ENCODE measurements at places on chromosomes 16 and 17.

DNA sequence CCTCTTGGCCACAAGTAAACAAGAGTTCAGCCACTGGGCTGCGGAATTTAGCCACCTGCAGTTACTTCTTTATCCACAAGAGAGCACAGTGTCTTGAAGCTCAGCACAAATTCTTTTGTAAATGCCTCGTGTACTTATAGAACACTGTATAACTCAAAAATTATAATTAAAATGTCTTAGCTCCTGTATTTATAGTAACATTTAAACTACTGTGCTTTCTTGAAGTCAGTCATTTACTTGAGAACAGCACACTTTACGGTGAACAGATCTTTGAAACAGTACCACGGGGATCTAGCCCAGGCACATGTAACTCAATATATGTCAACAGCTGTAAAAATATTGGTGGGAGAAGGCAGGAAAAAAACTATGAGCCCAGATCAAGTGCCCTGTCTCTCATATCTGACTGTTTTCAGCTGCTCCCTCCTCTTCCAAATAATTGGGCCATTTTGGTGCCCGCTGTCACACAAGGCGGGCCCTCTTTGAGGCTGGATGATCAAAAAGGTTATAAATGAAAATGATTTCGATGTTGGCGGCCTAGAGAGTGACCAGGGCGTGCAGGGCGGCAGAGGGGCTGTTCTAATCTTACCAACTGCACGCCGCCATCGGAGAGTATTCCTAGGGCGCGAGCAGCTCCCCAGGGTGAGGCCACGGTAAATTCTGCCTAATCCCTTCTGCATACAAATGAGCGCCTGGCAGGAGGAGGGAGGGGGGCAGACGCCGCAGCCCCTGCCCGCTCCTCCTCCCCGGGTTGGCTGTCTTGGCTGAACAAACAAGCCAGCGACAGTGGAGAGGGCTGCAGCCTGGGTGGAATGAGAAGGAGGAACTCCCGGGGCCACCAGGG is 183.2 kb downstream of the C16orf78 start:
- peak; percentile 34 for DNase-seq

DNA sequence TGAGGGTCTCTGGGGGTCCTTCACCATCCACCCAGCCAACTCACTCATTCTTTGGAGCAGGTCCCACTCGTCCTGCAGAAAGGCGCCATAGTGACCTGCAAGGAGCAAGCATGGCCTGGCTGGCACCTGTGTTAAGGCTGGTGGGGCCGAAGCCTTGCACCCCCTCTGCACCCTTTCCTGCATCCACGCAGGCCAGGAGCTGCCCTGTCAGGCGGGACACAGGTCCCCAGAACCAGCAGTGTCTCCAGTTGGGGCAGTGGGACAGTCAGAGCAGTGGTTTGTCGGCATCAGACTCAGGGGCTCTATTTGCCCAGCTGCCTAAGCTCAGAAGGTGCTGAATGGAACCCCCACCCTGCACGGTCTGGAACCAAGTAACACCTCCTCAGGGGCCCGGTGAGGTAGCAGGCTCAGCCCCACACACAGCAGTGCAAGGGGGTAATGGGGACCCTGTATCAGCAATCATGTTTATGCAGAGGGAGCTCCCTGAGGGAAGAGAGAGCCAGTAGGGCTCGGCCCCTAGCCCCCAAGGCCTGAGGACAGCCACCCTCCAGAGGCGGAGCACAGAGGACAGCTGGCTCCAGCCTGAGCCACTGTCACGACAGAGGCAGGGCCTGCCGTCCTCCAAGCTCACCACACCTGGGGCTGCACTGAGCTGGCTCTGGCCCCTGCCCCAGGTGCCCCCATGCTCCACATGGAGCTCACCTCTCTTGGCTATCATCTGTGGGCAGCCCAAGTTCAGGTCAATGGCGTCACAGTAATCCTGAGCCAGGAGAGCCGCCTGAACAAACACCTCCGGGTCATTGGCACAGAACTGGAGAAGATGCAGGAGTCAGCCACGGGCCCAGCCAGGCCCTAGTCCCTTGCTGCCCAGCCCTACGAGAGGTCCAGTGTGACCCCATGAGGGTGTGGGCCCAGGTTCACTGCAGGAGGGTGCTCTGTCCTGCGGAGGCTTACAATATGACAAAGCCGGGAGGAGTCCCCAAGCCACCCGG is 1.9 kb downstream of the DUS1L start:
- no peak for DNase-seq

DNA sequence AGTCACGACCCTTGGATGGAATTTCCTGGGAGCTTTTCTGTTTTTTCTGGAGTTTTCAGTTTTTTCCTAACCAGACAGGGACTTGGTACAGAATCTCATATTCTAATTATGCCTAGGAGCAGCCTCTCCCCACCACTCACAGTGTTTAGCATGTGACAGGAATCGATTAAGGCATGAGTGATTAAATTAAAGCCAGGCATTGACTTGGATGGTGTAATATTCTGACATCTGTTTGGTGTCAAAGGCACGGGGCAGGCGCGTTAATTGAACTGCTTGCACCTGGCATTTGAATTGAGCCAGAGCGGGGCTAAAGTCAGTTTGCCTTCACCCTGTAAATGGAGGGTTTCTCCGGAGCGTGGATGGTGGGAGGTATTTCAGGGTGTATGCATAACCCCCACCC is 11.9 kb downstream of the MAPT start:
- no peak for DNase-seq

DNA sequence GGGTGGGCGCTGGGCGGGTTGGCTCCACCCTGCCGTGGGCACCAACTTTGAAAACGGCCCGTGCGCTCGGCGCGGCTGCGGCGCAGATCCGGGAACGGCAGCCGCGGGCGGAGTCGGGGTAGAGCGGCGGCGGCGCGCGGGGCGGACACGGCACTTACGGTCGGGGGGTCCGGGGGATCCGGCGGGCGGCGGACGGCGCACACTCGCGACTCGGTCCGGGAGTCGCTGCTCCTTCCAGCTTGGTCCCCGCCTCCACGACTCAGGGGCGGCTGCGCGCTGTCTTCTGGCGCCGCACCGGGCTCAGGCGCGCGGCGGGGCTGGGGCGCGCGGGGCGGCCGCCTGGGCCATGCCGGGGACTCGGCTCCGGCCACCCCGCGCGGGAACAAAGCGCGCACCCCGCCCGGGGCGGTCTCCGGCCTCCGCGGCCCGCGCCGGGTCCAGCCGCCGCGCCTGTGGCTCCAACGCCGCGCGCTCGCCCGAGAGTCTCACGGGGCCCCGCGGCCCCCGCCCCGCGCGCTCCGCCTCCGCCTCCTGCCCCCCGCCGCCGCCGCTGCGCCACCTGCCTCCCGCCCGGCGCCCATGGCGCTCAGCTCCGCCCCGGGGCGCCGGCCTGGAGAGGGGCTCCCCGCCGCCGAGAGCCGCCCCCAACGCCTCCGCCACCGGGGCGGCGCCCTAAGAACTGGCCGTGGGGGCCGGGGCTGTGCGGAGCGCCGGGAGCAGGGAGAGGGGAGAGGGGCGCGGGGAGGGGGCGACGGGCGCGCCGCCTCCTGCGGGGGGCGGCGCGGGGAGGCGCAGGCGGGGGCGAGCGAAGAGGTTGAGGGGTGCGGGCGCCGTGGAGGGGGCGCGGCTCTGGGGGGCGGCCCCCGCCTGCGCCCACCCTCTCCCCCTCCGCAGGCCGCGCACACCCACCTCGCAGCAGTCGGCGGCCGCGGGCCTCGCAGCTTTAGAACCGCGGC is 35.9 kb downstream of the CBFA2T3 start:
- no peak for DNase-seq

- no peak for DNase-seq
Measured at GRCh38 chr16:627454-628239, 3.1 kb upstream of the WFIKKN1 start.

DNA sequence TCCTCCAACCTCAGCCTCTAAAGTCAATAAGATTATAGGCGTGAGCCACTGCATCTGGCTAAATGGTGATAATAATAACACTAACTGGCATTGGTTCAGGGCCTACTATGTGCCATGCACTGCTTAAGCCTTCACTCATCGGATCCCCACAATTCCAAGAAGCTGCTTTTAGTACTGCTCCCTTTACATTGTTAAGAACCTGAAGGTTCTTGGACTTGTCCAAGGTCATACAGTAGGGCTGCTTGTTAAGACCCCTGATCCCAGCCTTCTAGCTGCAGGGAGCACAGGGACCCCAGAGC is 6.6 kb downstream of the SREBF1 start:
- no peak for DNase-seq

DNA sequence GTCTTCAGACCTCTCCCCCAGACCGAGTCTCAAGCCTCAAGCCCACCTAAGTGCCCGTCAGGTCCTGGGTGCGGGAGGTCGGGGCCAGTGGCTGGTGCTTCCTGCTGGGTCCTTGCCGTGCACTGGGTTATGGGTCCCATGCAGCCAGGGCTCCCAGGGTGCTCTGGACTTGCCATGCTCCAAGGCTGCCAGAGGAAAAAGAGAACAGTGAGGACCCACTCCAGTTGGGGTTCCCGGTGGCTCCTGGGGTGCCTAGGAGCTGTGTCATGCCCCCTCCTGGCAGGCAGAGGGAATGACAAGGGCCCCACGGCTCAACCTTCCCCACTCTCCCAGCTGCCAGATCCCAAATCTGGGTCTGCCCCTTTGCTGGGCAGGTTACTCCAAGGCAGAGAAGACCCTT is 3.8 kb downstream of the SNX20 start:
- DNase-seq, result no peak

GRCh38 chr16:75380870-75381269 is 52.4 kb downstream of the CFDP1 start:
- no peak for DNase-seq

DNA sequence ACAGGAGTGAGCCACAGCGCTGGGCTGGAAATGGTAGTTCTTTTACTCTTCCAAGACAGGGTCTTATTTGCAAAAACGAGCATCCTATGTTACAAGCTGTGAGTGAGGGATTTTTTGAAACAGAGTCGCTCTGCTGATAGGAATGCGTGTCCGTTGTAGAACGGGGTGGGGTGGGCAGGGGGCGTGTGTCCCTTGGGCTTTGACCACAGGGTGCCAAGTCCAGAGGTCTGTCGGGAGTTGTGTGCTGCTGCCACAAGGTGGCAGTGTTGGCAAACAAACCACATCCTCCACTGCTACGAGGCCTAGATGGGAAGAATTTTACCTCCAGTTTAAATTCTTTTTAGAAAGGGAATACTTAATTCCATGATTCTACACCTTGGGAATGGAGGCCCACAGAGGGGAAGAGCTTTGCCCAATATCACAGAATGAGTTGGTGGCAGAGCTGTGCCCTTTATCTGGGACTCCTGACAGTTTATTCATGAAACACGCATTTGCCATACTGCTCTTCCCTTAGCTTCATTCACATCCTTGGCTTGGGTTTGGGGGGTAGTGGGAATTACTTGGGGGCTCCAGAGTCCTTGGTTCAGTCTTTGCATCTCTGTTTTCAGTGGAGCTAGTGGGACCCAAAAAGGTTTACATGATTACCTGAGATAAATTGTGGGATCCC is 30.6 kb upstream of the ETV4 start:
- DNase-seq, result peak; percentile 61

- peak; percentile 61 for DNase-seq
Measured at GRCh38 chr17:15171167-15172047, 93.7 kb downstream of the PMP22 start.

- DNase-seq, result no peak
Measured at GRCh38 chr17:83200751-83201150, 121.3 kb downstream of the METRNL start.

GRCh38 chr17:44788139-44788538 is 29.4 kb downstream of the ADAM11 start:
- no peak for DNase-seq

DNA sequence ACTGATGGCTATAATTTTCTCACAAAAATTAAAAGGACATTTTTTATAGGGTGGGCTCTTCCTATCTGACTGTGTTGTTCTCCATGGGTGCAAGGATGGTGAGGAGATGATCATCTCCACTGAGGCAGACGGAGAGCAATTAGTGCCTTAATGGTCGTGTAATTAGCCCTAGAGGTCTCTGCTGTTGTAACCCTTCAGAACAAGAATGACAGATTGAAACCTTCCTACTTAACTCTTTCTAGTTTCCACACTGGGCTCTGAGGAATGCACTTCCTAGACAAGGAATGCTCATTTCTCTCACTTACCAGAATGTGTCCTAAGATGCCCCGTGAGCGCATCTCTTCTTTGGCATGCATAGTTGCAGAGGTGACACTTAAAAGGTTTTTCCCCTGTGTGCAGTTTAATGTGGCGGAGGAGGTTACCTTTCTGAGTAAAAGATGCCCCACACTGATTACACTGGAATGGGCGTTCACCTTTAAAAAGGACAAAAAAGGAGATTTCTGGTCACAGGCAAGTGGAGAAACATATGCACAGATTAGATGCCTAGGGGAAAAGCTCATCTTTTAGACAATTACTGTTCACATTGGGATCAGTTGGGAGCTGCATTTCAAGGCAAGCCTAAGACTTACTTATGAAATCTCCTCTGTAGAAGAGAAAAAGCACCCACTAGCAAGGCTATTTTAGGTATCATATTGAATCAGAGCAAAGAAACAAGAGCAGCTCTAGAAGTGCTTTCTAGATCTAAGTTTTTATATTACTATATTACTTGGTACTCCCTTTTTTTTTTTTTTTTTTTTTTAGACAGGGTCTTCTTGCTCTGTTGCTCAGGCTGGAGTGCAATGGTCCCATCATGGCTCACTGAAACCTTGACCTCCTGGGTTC is 53.6 kb downstream of the GRB7 start:
- no peak for DNase-seq

DNA sequence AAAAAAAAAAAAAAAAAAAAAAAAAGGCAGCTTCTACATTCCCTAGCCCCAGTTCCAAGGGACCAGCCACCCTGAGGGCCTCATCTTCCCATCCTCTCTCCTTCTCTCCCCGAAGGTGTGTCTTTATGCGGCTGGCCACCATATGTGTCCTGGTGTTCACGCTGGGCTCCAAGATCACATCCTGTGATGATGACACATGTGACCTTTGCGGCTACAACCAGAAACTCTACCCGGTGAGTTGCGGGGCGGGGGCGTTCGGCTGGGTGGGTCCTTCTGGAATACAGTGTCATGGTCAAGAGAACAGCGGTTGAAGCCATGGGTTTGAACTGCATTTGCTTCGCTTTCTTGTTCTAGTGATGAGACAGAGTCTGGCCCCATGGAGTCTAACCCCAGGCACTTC is 22.6 kb upstream of the COQ7 start:
- DNase-seq, result no peak

DNA sequence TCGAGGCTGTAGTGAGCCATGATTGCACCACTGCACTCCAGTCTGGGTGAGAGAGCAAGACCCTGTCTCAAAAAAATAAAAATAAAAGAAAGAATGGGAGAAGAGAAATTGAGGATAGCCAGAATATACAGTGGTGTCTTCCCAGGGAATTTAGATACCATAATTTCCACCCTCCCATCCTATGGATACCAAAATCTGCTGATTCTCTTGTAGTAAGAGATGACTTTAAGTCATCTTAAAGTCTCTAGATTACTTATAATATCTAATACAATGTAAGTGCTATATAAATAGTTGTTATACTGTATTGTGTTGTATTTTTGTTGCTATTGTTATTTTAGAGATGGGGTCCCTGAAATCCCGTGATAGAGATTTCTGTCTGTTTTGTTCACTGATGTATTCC is 1.5 kb upstream of the ERAL1 start:
- no peak for DNase-seq

- no peak for DNase-seq
Measured at GRCh38 chr16:58127033-58127556, 2.1 kb downstream of the CFAP20 start.

DNA sequence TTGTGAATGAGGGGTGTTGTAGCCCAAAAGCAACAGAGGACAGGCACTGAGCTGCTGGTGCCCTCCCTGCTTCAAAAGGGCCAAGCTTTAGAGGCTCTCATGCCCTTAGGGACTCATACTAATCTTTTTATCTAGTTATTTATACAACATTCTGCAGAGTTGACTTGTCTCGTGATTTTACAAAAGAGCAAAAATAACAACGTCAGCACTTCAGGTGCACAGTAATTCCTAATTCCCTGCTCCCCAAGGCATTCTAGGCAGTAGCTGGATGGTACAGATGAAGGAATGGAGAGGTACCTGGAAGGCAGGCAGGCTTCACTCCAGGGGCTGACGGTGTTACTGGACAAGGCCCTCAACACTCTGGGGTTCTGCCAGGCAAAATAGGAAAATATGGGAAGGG is 406.7 kb upstream of the CCL2 start:
- no peak for DNase-seq
